ENCODE measurements at places on chromosomes 4 and X. TPM values are rescaled to one million over a fixed set of nuclear protein-coding genes. Genes with fewer than 3 reads are reported as not detected.

- DNase-seq = no peak
These were observed 275.8 kb upstream of the IL1RAPL1 start for GRCh38 chrX:28311466-28311865.

DNA sequence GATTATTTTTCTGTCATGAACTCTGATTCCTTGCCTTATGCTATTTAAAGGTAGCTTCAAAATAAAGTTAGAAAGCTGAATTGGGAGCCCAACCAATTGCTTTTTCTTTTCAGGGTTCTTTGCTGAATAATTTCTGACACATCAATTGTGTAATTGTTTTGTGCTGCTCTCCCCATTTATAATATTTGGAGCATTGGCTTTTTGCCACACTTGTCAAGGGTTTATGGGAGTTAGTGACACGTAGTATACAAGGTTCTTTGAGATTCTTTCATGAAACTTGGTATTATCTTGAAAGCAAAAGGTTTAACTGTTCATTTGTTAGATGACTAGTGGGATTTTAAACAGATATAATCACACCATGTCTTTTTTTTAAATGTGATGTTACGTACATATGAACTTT lies 80.9 kb downstream of the POLA1 start:
- DNase-seq = no peak

- DNase-seq = peak; percentile 73
These were observed 33.3 kb upstream of the PRDX4 start for GRCh38 chrX:23633834-23634580.

DNA sequence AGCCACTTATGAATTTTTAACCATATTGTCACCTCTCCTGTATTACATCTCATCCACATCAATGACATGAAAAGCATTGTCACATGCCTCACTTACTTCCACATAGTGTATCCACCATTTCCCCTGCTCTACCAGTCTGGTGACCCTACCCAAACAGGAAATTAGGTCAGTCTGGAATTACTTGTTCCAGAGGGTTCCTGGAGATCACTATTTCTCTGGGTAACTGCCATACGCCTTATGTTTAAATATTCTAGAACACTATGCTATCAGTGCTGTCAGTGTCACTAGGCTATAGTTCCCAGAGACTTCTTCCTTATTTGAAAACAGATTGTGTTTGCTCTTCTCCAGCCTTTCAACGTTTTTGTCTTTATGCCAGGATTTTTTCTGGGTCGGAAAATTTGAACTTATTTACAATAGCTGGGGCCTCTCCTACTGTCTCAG lies 15.0 kb downstream of the SRPX2 start:
- peak; percentile 56 for DNase-seq

DNA sequence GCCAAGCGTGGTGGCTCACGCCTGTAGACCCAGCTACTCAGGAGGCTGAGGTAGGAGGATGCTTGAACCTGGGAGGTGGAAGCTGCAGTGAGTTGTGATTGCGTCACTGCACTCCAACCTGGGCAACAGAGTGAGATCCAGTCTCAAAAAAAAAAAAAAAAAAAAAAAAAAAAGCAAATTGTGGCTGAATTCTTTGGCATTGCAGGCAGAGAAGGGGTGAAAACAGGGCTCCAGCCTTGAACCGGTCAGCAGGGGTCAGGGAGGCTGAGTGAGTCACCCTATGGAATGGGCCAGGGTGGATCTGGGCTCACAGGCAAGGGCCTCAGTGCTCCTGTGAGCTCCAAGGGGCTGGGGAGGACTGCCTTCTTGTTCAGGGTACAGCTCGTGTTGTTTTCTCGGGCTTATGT lies 13.2 kb upstream of the FAM3A start:
- DNase-seq = peak; percentile 81

DNA sequence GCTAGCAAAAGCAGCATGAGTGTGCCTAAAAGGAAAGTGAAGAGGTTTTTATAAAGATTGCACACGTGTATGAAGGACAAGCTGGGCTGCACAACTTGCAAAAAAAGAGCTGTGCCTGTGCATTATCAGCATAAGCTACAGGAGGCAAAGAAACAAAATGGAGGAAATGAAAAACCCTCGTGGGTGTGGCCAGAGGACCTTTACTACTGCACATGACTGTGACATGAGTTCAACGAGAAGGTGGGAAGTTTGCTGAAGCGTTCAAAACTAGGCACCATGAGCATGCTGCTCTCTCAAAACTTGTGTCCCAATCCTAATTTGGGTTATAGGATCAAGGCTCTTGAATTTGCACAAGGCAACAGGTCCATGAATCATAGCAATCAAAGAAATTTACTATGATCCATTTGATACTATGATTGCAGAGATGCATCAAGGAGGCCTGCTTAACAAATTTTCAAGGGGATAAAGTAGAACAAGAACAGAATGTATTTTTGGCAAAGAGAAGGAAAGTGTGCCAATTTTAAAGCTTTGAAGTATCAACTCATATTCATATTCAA lies 38.1 kb upstream of the CXorf38 start:
- no peak for DNase-seq

GRCh38 chr4:4339504-4340085 lies 47.3 kb upstream of the NSG1 start:
- no peak for DNase-seq

- no peak for DNase-seq
These were observed 127.3 kb downstream of the DCHS2 start for GRCh38 chr4:154364066-154364845.

Gene EGF
- 0.36 TPM for total RNA-seq

Gene PTTG2
- total RNA-seq = not detected

GRCh38 chr4:165383591-165384073 lies 4.8 kb downstream of the CPE start:
- no peak for DNase-seq

- no peak for DNase-seq
These were observed 5.0 kb downstream of the GPC3 start for GRCh38 chrX:133980406-133980805.

- DNase-seq = no peak
These were observed 180.3 kb upstream of the MXRA5 start for GRCh38 chrX:3526731-3527130.

GRCh38 chr4:80187677-80188076 lies 9.6 kb upstream of the PRDM8 start:
- DNase-seq = peak; percentile 38

Gene FRMD7
- 1.5 TPM for total RNA-seq

Gene FOXR2
- not detected for total RNA-seq

Gene HSD17B13
- total RNA-seq = under 0.01 TPM

Gene VCX3A
- total RNA-seq = not detected

DNA sequence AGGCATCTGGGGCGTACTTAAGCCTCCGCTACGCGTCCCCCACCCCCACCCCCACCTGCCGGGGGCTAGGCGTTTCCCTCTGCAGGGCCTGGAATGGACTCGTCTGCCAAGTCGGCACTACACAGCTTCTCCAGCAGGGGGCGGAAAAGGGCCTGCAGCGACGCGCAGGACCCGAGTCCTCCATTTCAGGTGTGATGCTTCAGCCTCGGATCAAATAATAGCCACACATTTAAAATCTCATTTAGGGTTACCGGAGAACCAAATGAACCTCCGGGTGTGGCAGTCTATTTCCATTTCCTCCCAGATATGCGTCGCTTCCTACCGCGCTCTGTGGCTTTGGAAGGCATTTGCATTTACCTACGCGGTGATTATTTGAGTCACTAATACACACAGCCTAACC lies 2.9 kb downstream of the PAK3 start:
- DNase-seq = peak; percentile 85

- no peak for DNase-seq
These were observed 265.5 kb downstream of the PPP3CA start for GRCh38 chr4:101081695-101082369.

Gene STBD1
- 3.6 TPM for total RNA-seq

- DNase-seq = no peak
These were observed 609 bp downstream of the NR3C2 start for GRCh38 chr4:148441624-148441985.

DNA sequence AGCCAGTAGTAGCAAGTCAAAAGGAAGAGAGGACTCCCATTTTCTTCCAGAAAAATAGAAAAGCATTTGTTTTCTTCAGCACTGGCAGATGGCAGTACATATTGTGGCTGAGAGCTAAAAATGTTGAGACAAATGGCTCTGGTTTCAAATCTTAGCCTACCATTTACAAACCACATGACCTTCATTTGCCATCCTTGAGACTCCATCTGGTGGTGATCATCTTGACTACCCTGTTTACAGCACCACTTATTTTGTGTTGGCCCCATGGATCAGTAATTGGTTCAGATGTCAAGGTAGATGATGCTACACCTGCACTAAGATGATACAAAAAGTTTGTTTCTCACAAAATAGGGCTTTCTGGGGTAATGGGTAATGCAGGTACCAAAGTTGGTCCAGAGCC lies 951.8 kb upstream of the IGFBP7 start:
- DNase-seq = no peak

- DNase-seq = no peak
These were observed 50.0 kb downstream of the LUZP4 start for GRCh38 chrX:115339441-115340025.

Measured in osteoblast (primary cell).